NCI-H82 (cell line): ENCODE measurements at places on chromosomes 12 and 14.

DNA sequence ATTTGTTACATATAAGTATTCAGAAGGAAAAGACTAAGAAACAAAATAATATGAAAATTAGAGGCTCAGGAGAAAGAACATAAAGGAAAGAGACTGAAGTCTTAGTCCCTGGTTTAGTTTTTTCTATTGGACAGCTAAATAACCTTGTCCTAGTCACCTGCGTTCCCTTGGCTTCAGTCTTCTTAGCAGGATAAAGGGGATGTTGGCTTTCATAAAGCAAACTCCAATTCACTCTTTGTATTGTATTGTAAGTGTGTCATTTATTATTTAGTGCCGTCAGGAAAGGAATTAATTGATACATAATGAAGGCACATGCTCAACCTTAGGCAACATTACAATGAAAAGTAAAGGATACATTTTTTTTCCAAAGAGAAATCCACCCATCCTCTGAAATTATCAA is 190.3 kb upstream of the PPFIA2 start:
- no peak for DNase-seq

DNA sequence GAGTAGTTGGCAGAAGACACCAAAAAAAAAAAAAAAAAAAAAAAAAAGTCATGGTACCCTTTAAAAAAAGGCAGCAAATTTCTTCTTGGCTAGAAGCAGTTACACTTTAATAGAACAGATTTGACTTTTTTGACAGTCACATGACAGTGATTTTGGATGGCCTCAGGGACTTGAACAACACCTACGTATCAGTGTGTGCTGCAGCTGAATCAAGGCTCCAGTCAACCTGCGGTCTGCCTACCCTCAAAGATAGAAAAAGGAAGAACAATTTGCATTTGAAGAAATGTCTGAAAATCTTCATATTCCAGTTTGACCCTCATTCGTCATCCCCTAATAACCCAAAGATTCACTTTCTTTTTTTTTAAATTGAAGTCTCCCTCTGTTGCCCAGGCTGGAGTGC is 53.9 kb downstream of the MDM2 start:
- DNase-seq = no peak

GRCh38 chr14:72780751-72781150 is 113.2 kb downstream of the DPF3 start:
- DNase-seq = no peak

DNA sequence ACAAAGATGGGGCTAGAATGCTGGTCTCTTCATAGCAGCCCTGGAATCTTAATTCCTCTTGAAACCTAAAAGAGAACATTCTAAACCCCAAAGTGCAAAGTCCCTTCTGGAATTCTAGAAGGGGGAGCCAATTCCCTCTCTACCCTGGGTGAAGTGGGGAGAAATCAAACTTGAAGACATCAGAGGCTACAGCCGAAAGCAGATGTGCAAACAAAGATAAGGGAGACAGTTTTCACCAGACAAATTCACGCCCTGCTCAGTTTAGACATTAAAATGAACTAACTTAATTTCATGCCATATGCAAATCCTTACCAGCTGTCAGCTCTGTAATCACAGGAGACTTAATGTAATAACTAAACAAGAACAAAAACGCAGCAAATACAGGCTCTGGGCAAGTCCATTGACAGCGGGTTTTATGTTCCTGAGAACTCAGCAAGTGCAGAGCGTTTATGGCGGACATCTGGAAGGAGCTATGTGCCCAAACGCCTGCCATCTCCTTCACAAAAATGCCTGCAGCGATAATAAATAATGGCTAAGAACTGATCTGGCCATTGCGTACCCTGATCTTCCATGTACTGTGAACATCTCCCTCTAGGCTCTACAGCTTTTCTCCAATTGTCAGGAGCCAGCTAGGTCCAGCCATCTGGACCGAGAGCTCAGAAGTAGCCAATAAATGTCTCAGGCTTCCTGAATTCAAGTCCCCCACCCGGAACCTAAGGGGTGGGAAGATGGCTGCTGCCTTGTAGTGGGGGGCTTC is 19.1 kb upstream of the FICD start:
- peak; percentile 21 for DNase-seq

DNA sequence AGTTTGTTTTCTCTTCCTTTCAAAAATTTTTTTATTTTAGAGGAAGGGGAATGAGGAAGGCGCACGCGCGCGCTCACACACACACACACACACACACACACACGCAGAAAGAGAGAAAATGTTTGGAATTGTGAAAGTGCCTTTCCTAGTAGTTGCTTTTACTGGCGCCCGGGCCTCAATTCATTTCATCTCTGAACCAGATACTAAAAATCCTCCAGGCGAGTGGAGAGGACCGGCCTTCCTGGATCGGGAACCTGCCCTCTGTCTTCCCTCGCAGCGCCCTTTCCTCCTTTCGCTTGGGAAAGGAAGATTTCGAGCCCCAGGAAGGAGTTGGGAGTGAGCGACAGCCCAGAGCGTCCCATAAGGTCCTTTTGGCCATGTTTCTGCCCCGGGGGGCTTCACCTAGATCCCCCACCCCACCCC is 7.8 kb upstream of the TBX3 start:
- no peak for DNase-seq

DNA sequence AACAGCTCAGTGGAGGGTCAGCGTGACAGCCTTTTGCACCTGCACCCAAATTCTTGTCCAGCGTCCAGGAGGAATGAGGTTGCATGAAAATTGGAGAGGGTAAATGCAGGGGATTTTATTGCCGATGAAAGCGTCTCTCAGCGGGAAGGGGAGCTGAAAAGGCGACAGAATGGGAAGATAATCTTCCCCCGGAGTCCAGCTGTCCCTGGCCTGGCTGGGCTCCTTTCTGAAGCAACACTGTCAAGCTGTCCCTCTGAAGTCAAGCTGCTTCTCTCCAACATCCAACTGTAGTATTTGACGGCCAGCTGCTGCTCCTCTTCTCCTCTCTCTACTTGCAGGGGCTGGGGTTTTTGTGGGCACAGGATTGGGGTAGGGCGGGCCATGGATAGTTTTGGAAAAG is 32.7 kb downstream of the NOPCHAP1 start:
- peak; percentile 79 for DNase-seq

GRCh38 chr12:89126712-89127111 is 225.6 kb downstream of the DUSP6 start:
- peak; percentile 7 for DNase-seq

GRCh38 chr12:66934302-66935062 is 255.6 kb upstream of the GRIP1 start:
- no peak for DNase-seq

GRCh38 chr12:48165089-48165981 is 8.0 kb upstream of the ASB8 start:
- DNase-seq = peak; percentile 73

DNA sequence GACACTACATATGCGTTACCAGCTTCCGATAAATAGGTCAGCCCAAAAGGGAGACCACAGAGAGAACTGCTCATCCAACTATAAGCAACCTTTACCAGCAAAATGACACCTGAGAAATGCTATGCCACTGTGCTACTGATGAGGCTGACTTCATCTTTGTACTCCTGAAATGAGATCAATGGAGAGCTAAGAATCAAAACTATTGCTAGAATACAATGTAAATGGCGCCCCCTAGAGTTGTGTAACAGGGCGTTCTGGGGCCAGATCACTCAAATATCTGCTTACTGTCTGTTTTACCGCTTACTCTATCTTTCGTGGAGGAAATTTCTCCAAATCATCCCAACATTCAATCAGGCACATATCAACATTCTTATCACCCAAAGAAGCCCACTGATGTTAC is 4.6 kb downstream of the ZNF384 start:
- DNase-seq = peak; percentile 75

DNA sequence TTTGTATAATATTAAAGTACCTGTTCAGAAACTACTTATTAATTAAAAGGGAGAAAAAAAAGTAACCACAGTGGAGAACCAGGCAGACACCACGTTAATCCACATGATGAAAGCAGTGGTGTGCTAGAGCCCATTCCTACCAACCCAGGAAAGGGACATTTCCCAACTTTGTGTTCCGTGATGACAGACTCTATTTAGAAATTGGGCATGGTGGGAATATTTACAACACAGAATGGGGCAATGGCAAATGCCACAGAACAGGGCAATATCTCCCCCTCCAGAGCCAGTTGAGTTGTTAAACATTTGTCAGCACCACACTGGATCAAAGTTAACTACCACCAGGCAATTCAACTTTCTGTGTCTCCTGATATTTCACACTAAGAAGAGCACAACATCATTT is 1.2 kb upstream of the HIGD1C start:
- no peak for DNase-seq

DNA sequence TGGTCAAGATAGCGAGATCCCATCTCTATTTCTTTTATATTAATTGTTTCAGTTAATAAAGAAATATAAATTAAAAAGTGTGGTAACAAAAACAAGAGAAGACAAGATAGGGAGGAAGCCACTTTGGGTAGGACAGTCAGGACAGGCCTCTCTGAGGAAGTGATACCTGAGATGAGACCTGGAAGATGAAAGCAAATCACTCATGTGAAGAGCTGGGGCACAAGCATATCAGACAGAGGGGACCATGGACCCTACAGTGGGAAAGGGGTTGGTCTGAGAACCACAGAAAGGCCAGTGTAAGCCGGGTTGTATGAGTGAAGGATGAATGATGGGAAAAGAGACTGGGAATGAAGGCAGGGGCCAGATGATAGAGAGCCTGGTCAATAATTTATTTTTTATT is 1.8 kb upstream of the MED6 start:
- DNase-seq = no peak

- DNase-seq = no peak
Measured at GRCh38 chr12:23424685-23425084, 524.8 kb downstream of the SOX5 start.

- no peak for DNase-seq
Measured at GRCh38 chr12:120261951-120262851, 3.3 kb downstream of the PXN start.

DNA sequence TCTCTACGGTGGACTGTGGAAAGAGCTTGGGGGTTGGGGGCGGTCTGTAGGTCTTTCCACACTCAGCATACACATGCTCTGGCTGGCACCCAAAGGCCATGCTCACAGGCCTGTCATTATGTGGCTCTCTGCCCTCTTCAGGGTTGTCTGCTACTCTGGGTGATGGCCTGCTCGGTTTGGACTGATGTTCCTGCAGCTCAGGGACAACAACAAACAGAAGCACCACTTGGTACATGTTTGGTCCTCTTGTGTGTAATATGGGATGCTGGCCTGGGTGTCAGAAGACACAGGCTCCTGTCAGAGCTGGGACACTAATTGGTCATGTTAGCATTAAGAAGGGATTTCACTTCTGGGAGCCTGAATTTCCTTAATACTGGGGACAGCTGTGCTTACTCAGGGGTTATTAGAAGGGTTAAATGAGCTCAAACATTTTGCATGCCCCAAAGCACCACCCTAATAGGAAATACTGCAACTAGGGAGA is 32.7 kb upstream of the SELPLG start:
- peak; percentile 96 for DNase-seq

DNA sequence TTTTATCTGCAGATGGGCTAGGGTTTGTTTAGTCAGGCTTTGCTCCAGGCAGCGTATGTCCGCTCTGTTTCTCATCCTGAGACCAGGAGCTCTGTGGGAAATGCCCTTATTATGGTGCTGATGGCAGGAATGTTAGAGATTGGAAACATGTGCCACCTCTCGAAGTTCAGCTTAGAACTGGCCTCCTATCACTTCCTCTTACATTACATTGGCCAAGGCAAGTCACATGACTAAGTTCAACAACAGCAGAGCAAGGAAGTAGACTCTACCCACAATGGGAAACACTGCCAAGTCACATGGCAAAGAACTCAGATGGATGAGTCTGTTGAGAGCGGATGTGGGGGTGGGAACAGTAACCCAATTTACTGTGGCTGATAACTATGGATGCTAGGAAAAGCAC is 161.9 kb upstream of the WSCD2 start:
- DNase-seq = no peak

GRCh38 chr12:6266971-6267721 is 43.3 kb upstream of the PLEKHG6 start:
- no peak for DNase-seq

- no peak for DNase-seq
Measured at GRCh38 chr12:607541-608001, 55.7 kb downstream of the NINJ2 start.

DNA sequence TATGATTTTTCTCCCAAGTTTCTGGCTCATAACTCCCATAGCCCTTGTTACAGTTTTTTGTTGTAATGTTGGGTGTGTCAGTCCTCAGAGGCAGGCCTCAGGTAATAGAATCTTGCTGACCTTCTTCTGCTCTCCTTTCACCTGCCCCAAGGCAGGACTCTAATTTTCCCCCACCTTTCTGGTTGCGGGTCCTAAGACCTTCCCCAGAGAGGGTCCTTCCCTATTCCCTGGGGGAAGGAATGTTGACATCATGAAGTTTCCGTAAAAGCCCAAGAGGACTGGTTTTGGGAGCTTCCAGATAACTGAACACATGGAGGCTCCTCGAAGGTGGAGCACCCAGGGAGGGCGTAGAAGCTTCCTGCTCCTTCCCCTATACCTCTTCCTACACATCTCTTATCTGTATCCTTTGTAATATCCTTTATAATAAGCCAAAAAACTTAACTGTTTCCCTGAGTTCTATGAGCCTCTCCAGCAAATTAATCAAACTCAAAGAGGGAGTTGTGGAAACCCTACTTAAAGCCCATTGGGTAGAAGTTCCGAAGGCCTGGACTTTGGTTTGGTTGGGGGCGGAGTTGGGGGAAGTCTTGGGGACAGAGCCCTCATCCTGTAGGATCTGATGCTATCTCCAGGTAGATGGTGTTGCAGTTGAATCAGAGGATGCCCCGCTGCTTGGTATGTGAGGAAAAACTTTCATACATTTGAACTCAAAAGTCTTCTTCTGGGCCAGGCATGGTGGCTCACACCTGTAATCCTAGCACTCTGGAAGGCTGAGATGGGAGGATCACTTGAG is 9.0 kb upstream of the TMED10 start:
- DNase-seq = no peak

DNA sequence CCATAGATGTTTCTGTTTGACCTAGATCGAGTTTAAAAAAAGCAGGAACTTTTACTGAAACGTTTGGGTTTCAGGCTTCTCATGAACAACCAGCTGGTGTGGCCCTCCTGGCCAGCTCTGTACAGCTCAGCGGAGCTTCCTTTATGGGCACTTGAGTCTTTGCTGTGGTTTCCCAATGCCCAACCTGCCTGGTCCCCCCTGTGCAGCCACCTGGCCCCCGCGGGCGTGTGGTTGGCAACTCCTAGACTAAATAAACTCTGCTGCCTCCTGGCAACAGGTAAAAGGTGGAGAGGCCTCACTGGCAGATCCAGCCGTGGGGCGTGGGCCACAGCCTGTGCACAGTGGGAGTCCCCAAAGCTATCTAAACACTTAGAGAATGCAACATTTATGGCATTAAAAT is 38.7 kb downstream of the ADGRD1 start:
- no peak for DNase-seq

DNA sequence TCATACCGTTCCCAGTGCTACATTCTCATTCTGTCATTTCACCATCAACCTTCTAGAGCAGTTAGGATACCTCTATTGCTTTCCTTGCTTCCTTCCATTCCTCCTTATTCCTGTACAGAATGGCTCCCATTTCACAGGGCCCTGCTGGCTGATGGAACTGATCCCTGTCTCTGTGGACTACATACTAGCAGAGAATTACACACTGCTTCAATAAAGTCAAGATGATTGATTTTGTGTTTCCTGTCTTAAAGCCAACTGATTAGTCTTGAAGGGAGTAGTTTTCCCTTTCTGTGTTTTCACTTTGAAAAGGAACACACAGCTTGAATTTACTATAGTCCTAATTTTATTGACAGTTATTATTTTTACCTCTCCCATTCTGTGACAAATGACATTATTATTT is 130.1 kb downstream of the ST8SIA1 start:
- no peak for DNase-seq
